Stimulated activated CD8-positive, alpha-beta memory T cell treated with anti-CD3 and anti-CD28 coated beads, Interleukin-4, amount 100 ng/mL, for 1 hour (primary cell): ENCODE measurements at places on chromosomes 13 and 19.

DNA sequence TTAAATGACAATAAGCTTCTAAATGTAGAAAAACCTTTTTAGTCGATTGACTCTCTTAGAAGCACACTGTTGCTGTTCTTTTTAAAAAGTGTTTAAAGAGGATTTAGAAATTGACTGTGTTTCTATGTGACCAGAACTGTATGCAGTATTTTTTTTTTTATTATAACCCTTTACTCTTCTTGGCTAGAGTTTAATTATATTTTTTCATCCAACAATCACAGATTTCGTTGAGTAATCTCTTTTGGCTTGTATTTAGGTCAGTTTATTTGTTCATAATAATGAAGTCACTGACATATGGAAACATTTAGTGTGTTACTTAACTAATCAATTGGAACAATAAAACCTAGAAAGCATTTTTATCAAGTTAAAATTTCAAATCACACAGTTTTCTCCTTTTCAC lies 19.9 kb downstream of the CSNK1A1L start:
- no peak for DNase-seq

- DNase-seq = no peak
Measured at GRCh38 chr19:10742476-10742875, 24.6 kb downstream of the DNM2 start.

DNA sequence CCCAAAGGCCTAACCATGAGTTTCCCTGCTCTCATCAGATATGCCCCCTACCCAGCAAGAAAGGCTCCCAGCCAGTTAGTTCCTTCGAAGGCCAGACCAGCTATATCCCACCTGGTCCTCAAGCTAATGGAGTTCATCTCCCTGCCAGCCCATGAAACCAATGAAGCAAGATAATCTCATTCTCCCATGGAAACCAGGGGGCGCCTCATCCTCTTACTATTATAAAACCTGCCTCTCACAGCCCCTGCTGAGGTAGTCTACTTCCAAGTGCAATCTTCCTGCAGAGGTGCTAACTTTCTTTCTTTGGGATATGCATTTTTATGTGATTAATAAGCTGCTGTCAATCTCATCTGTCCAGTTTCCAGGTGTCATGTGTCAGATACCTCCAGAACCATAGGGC lies 34.0 kb upstream of the ZNF573 start:
- DNase-seq = no peak

DNA sequence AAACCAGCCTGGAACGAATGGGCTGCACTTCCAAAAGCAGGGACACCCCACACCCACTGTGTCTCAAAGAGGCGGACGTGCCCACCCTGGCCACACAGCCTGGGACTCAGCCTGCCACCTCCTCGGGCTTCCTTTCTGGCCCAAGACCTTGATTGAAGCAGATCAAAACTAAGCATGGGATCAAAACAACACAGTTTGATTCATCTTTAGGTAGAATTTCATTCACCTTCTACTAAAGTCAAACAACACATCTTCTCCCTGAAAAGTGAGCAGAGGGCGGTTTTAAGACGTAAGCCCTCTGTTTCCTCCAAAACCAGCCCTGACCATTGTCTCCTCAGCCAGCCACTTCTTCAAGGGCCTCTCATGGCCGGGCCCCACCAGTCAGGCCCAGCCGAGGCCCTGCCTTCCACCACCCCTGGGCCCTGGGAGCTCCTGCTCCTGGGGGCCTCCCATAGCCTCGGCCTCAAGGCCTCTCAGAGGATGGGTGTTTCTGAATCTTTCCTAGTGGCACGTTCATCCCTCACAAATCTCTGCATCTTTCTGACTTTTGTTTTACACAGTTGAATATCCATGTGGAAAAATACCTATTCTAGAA lies 6.3 kb upstream of the F10 start:
- no peak for DNase-seq

DNA sequence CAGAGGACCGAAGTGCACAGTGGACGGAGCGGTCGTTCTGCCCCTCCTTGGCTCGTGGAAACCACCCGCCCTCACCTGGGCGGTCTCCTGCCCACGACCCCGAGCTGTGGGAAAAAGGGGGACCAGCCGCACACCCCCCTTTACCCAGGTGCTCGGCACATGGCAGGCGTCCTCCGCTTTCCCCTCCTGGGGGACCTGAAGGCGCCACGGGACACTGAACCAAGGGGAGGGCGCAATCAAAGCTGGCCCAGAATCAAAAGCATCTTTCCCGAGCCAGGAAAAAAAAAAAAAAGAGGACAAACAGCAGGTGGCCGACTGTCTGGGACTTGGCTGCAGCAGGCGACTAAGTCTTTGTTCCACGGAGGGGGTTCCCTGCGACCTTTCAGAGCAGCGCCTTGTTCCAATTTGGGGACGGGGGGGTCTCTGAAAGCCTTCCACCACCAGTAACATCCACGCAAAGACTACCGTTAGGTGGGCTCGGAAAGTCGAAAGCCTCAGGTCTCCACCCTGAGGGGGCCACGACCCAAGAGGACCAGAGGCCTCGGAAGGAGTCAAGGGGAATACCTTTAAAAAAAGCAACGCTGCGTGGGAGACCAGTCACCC lies 1.1 kb downstream of the MBD3 start:
- no peak for DNase-seq

DNA sequence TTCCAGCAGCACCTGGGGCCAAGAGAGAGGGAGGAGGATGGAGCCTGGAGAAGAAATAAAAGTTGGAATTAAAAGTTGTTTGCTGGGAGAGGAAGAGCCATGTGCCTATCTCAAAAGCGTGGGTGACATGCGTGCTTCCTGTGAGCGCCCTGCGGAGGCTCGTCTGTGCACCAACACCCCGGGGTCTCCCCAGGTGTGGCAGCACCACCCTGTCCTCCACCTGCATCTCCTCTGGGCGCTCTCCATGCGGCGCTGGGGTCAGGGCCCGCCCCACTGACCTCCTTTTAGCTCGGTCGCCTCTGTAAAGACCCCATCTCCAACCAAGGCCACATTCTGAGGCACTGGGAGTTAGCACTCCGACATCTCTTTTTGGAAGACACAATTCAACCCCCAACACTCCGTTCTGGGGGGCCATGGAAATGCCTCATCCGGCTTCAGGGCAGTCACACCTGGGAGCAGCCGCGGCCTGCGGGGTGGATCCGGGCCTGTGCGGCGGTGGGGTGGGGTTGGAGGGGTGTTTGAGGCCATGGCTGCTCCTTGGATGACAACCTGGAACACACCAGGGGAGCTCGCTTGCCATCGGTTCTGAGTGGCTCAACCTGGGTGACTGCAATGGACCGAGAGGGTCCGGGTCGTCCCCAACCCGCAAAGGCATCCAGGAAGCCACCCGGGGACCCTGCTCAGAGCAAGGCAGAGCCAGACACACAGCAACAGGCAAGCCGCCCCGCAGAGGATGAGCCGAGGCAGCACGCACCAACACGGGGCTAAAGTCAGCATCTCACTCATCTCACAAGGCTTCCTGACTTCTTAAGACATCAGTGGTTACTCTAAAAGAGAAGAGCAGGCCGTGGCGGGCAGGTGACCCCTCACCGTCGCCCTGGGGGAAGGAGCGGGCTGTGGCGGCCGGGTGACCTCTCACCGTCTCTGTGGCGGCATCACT lies 79.4 kb upstream of the MCF2L start:
- DNase-seq = no peak

DNA sequence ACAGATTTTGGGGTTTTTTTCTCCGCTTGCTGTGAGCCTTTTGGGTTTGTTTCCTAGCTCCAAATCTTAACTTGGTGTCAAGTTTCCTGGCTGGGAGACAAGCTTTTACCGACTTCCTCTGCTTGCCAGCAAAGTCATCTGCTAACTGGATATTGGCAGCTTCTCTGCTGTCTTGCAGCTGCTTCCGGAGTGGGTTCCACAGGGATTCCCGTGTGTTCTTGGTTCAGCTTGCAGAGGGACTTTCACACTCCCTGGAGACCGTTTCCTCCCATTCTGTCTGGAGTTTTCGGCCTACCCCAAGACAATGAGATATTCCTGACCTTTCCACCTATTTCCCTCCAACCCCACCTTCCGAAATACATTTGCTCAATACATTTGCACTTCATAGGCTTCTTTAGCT lies 2.2 kb upstream of the COLGALT1 start:
- DNase-seq = no peak

- no peak for DNase-seq
Measured at GRCh38 chr13:111462221-111462764, 141.9 kb downstream of the TEX29 start.

DNA sequence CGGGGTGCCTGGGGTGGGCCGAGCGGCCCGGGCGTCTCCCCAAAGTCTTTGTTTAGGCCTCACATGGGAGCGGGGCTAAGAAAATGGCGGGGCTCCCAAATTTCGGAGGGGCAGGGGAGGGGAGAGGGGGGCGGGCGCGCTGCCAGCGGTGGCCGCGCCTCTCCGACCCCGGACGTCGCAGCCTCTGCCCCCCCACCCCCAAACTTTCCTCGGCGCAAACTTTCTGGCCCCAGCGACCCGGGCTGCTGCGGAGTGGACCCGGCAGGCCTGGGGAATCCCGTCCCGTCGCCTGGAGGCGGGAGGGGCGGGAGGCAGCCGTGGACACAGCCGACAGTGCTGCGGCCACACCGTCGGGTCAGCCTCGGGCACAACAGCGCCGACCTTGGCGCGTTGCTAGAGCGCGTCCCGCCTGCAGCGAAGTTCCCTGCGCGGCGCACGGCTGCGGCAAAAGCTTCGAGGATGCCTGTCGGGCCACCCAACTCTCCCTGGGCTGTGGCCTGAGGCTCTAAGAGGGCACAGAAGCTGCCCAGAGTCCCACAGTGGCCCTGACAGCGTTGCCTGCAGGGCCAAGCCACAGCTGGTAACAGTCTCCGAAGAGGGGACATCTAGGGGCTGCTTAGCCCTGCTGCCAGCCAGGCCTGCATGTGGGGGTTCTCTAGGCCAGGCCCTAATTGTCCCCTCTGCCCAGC lies 1.3 kb downstream of the NFIX start:
- no peak for DNase-seq

DNA sequence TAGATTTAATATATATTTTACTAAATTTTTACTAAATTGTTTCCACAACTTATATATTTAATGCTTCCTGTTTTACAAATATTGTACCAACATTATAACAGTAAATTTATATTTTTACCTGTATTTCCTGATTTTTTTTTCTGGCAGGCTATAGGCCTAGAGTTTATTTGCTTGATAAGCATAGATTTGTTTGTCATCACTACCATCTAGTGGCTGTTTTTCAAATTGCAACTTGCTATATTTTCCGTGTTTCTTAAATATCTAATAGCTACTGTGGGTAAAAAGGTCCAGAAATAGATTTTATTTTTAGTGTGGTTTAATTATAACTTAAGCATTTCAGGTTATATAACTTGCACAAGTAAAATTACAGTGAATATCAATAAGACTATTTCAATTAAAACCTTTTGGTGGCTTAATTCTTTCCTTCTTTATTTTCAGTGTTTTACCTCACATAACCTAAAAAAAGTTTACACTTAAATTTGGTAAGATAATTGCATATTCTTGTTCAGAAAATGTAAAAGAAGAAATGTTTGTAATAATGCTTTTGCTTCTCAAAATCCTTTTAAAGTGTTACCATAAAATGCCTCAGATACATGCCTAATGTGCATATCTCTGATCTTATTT lies 60.6 kb downstream of the NDFIP2 start:
- no peak for DNase-seq

- peak; percentile 44 for DNase-seq
Measured at GRCh38 chr13:51814825-51815650, 11.1 kb upstream of the DHRS12 start.

DNA sequence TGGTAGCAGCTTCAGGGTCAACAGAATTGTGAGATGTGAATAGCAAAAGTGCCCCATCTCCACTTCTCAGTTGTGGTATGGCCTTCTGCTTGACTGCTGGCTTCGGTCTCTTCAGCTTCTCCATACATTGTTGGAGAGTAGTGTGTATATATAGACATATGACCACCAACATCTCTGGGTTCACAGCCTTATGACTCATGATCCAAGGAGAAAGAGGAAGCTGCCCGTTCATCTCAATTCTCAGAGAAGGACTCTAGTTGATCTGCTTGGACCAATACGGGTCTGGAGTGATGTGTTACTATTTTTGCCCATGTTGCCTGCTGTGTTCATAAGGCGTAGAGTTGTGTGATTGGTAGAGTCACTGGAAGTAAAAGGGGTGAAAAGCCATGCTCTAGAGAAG lies 3.6 kb upstream of the COMMD6 start:
- no peak for DNase-seq

DNA sequence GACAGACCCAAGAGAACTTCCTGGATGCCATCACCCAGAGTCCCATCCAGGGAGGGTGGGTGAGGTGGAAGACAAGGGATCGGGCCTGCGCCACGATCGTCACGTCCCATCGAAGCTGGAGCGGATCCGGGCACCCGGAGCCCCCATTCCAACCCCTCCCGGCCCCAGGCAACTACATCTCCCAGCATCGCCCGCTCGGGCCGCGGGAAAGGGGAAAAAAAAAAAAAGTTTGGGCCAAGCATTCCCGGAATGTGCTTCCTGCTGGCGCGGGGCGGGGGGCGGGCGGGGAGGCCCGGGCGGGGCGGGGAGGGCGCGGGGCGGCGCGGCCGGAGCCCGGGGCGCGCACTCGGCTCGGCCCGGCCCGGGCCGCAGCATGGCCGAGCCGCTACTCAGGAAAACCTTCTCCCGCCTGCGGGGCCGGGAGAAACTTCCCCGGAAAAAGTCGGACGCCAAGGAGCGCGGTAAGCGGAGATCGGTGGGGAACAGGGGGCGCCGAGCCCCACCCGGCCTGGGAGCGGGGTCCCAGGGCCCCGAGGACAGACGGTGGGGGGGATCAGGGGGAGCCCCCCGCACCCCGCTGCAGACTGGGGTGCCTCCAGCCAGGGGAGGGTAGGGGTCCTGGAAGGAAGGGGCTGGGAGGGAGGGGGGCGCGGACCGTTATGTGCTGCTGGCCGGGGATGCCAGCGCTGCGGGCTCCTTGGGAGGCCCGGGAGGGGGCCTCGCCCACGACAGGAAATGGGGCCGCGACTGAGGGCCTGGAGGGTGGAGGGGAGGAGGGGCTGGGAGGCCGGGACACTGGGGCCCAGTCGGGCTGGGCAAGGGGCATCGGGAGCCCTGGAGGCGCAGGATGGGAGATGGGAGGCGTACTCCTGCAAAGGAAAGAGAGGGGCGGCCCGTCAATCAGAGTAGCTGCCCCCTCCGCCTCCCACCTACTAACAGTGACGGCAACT lies at the start of gene SYDE1:
TSS of gene SYDE1 (plus strand) at position 341 of the 950 bp plus-strand sequence. CDS start at position 374, 33 bp downstream.
- no peak for DNase-seq

- no peak for DNase-seq
Measured at GRCh38 chr13:26051231-26051656, 572 bp downstream of the SHISA2 start.

- DNase-seq = no peak
Measured at GRCh38 chr13:34894756-34895155, 47.3 kb upstream of the NBEA start.
